Heart left ventricle (tissue), 16 donors: ENCODE measurements at places on chromosomes 11 and 22.
A peak's percentile ranks its signal among the peaks of the same experiment; 100 is the strongest.

DNA sequence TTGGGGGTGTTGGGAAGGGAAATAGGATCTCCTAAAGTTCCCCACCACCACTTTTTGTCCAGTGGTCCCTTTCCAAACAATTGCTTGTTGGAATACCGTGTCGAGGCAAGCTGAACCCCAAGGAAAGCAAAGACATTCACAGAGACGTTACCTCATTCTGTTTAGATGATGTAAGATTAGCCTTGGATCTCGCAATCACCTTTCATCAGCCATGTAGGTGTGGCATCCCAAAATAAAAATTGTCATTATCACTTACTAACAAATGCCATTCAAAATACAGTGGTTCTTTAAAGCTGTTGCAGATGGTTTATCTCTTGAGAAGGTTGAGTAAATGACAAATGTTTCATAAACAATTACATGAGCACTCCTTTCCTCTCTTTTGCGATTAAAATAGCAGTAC lies 86.5 kb upstream of the SLC25A18 start:
- no peak for DNase-seq
- H3K4me1 ChIP-seq: no peaks in the 10 kb centered on the region
- H3K27ac ChIP-seq: peak overlapping the region; percentile 50
- H3K27me3 ChIP-seq: no peaks in the 10 kb centered on the region

- no peak for DNase-seq
- H3K27me3 ChIP-seq: no peaks in the 10 kb centered on the region
- H3K27ac ChIP-seq: no peak overlapping the region
- H3K4me3 ChIP-seq: no peak overlapping the region
These were observed 10.6 kb upstream of the CSNK1E start for GRCh38 chr22:38327805-38328204.

GRCh38 chr11:126431401-126432064 lies 76.0 kb downstream of the ST3GAL4 start:
- no peak overlapping the region for H3K4me3 ChIP-seq
- H3K4me1 ChIP-seq: peaks cover 32% of the 10 kb centered on the region
- H3K27ac ChIP-seq: peak overlapping the region; percentile 38
- peak; percentile 82 for DNase-seq
- H3K36me3 ChIP-seq: no peaks in the 10 kb centered on the region

DNA sequence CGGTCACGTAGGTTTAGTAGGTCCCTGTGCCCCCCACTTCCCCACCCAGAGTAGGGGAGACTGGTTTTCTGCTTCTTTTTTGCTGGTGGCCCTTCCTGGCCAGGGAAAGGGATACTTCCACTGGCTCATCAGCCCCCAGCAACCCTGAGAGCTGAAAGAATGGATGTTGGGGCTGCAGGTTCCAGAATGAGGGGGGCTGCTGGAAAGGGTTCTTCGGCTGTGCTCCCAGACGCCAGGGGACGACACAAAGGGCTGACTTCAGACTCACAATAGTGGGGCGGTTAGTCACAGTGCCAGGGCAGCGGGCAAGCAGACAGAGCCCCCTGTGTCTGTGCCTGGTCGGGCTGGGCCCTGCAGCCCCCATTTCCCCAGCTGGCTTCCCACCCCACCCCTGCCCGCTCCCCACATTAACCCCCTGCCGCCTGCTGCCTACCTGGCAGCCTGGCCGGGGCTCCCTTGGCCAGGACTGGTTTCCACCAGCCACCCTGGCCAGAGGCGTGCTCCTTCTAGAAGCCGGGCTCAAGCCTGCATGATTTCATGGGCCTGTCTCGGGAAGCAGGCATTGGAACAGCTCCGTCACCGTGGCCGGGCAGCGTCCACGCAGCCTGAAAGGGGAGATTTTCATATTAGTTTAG lies 79.1 kb upstream of the WNT7B start:
- no peaks in the 10 kb centered on the region for H3K27me3 ChIP-seq
- H3K4me1 ChIP-seq: peaks cover 68% of the 10 kb centered on the region
- DNase-seq: peak; percentile 41
- peak overlapping the region; percentile 80 for H3K4me3 ChIP-seq
- H3K36me3 ChIP-seq: no peaks in the 10 kb centered on the region
- H3K27ac ChIP-seq: peak overlapping the region; percentile 99

GRCh38 chr11:27916541-27917100 lies 191.3 kb downstream of the KIF18A start:
- H3K4me1 ChIP-seq: no peaks in the 10 kb centered on the region
- H3K27me3 ChIP-seq: no peaks in the 10 kb centered on the region
- H3K4me3 ChIP-seq: no peak overlapping the region

- H3K27me3 ChIP-seq: no peaks in the 10 kb centered on the region
- H3K36me3 ChIP-seq: peaks cover 45% of the 10 kb centered on the region
- no peak overlapping the region for H3K4me3 ChIP-seq
These were observed 1.3 kb downstream of the SRRD start for GRCh38 chr22:26485013-26485412.

- no peaks in the 10 kb centered on the region for H3K4me1 ChIP-seq
- no peak overlapping the region for H3K27ac ChIP-seq
- H3K4me3 ChIP-seq: no peak overlapping the region
- H3K27me3 ChIP-seq: no peaks in the 10 kb centered on the region
- peaks cover 61% of the 10 kb centered on the region for H3K36me3 ChIP-seq
These were observed 33.3 kb downstream of the SBF1 start for GRCh38 chr22:50441428-50441993.

DNA sequence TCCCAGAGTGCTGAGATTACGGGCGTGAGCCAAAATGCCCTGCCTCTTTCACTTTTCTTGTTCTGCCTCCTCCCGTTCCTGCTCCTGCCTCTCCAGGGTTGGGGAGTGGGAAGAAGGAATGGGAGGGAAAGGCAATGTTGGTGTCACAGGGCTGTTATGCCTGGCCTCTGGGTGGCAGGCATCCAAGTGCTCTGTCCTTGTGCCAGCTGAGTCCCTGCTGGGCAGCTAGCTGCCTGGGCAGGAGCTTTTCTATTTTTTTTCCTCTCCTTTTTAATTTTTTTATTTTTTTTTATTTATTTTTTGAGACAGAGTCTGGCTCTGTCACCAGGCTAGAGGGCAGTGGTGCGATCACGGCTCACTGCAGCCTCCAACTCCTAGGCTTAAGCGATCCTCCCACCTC lies 4.1 kb upstream of the SAC3D1 start:
- H3K36me3 ChIP-seq: peaks cover 5% of the 10 kb centered on the region
- H3K27ac ChIP-seq: no peak overlapping the region
- no peaks in the 10 kb centered on the region for H3K27me3 ChIP-seq
- peak; percentile 54 for DNase-seq
- no peak overlapping the region for H3K4me3 ChIP-seq
- H3K4me1 ChIP-seq: peaks cover 10% of the 10 kb centered on the region

DNA sequence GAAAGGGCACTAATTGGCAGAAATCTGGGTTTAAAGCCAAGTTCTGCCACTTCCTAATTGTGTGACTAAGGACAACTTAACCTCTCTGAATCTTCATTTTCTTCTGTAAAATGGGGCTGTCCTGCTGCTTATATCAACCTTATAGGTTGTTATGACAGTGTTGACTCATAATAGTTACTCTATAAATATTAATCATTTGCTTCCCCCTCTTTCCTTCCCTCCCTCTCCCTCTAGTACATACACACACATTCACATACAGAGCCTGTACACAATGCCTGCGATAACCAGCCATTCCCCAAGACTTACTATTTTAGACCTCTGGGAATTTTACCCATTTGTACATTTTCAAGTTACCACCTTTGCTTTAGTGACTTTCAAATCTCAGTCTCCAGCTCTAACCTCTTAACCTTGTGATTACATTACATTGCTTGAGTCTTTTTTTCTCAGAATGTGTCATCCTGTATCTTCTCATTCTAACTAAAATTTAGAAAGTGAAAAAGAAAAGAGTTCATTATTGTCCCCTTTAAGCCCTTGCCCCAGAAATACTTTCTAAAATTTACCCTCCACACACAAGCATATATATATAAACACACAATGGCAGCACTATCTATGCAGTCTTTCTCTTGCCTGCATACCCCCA lies 31.9 kb downstream of the GDPD4 start:
- DNase-seq: no peak
- no peak overlapping the region for H3K27ac ChIP-seq
- H3K36me3 ChIP-seq: no peaks in the 10 kb centered on the region
- no peaks in the 10 kb centered on the region for H3K4me1 ChIP-seq

GRCh38 chr11:123509737-123510578 lies 79.9 kb downstream of the GRAMD1B start:
- H3K36me3 ChIP-seq: no peaks in the 10 kb centered on the region
- no peak for DNase-seq
- H3K27me3 ChIP-seq: no peaks in the 10 kb centered on the region
- H3K4me3 ChIP-seq: no peak overlapping the region

- no peak overlapping the region for H3K4me3 ChIP-seq
- no peak overlapping the region for H3K27ac ChIP-seq
- H3K27me3 ChIP-seq: no peaks in the 10 kb centered on the region
These were observed 109.3 kb upstream of the SNX19 start for GRCh38 chr11:131025421-131026125.

GRCh38 chr22:47174096-47174495 lies 411.6 kb downstream of the TBC1D22A start:
- no peak overlapping the region for H3K27ac ChIP-seq
- peak; percentile 1 for DNase-seq
- H3K4me1 ChIP-seq: no peaks in the 10 kb centered on the region
- no peaks in the 10 kb centered on the region for H3K27me3 ChIP-seq
- peaks cover 2% of the 10 kb centered on the region for H3K36me3 ChIP-seq
